ENCODE measurements at places on chromosomes 11 and 22. TPM values are rescaled to one million over a fixed set of nuclear protein-coding genes. Genes with fewer than 3 reads are reported as not detected.

Gene VSIG2
- total RNA-seq = 0.61 TPM

Gene CCDC73
- total RNA-seq = not detected

GRCh38 chr11:996681-997080 is 39.8 kb downstream of the MUC6 start:
- DNase-seq = no peak

DNA sequence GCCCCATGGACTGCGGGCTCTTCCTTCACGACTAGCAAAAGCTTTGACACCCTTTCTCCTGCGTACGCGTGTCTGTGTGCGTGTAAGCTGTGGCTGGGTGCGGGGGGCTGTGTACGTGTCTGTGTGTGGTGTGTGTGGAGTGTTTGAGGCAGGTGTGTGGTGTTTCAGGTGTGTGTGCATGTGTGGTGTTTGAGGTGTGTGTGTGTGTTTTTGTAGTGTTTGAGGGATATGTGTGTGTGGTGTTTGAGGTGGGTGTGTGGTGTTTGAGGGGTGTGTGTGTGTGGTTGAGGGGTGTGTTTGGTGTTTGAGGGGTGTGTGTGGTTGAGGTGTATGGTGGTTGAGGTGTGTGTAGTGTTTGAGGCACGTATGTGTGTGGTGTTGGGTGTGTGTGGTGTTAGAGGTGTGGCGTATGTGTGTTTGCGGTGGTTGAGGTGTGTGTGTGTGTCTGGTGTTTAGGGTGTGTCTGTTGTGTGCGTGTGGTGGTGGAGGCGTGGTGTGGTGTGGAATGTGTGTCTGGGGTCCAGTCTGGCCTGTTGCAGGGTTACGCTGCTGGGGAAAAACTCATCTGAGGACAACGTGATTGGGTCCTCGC is 687 bp upstream of the ARSA start:
- DNase-seq = no peak

DNA sequence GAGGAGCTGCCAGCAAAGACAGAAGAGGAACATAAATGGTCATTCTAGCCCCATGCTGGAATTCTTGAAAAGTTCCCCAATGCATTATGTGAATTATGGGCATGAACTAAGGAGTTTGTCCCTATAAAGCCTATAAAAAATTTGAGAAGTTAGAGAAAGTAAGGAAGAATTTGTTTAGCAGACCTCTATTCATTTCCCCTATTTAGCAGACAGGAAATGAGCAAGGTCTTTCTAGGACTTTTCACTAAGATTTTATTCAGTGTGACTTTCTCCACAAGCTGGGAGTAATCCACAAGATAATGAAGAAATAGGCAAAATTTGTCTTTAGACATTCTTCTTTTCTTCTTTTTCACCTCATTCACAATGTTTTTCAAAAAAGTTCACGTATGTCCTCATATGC is 20.0 kb downstream of the PRRG4 start:
- DNase-seq = no peak

DNA sequence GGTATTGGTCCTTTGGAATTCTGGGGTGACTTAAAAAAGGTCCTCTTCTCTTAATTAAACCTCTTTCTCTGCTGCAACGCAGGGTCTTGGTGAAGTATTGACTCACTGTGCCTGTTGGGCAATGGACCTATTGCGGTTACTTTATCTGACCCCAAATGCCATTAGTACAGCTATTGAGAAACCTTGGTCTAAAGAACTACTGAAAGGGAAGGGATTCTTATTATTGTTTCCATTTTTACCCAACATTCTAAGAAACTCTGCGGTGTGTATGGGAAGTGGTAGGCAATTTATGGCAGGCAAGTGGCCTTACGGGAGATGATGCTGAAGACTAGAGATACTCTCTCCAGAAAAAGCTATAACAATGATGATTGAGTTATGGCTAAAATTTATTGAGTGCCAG is 12.5 kb downstream of the SLC6A5 start:
- DNase-seq = no peak

Data from lower leg skin (tissue), 4 donors.